Naive thymus-derived CD8-positive, alpha-beta T cell (primary cell): ENCODE measurements at places on chromosomes 5 and 9.

DNA sequence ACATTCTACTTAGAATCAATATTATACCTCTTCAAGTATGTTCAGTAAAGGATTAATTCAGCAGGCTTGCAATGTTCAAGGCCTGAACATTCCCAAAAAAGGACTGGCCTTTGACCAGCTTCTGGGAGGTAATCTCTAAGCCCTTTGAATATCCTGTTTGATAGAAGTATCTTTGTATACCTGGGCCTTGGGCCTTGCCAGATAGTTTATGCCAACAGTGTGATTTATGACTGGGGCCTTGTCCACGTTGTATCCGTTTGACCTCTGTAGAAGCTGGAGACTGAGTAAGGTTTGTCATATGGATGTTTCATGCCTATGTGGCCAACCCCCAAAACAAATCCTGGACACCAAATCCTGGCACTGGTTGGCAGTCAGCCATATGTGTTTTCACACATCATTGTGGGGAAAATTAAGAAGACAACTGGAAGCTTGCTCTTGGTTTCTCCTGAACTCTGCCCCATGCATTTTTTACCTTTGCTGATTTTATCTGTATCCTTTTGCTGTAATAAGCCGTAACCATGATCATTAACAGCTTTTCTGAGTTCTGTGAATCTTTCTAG lies 92.1 kb downstream of the RMI1 start:
- no peak for DNase-seq

DNA sequence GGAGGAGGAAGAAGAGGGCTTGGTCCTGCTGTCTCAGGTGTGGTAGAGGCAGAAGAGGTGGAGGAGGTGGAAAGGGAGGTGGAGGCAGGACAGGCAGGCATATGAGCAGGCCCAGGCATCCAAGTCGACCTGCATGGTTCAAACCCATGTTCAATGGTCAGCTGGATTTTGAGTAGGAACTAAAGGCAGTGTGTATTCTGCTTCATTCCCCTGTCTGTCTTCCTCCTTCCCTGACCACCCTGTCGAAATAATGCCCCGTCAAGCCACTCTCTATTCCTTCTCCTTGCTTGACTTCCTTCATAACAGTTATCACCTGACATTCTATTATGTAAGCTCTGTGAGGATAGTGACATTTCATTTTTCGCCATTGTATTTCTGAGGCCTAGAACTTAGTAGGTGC lies 34.8 kb downstream of the ATP6V0E1 start:
- DNase-seq = no peak

DNA sequence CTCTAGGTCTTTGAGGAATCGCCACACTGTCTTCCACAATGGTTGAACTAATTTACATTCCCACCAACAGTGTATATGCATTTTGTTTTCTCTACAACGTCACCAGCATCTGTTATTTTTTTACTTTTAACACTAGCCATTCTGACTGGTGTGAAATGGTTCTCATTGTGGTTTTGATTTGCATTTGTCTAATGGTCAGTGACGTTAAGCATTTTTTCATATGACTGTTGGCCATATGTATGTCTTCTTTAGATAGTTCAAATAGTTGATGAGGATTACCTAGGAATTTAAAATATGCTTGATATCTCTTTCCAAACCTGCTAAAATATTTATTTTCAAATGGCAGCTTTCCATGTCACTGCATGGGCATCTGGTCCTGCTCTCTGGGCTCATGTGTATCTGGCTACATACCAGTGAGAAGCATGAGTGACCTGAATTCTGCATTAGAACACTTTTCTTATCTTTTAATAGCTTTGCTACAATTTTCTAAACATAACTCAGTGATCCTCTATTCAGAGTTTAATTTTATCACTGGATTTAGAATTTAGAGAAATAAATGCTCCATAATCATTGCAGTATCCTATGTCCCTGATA lies 95.8 kb upstream of the ADAMTS16 start:
- no peak for DNase-seq

- DNase-seq = no peak
Observed at GRCh38 chr9:89078860-89079259, 87.6 kb downstream of the S1PR3 start.

DNA sequence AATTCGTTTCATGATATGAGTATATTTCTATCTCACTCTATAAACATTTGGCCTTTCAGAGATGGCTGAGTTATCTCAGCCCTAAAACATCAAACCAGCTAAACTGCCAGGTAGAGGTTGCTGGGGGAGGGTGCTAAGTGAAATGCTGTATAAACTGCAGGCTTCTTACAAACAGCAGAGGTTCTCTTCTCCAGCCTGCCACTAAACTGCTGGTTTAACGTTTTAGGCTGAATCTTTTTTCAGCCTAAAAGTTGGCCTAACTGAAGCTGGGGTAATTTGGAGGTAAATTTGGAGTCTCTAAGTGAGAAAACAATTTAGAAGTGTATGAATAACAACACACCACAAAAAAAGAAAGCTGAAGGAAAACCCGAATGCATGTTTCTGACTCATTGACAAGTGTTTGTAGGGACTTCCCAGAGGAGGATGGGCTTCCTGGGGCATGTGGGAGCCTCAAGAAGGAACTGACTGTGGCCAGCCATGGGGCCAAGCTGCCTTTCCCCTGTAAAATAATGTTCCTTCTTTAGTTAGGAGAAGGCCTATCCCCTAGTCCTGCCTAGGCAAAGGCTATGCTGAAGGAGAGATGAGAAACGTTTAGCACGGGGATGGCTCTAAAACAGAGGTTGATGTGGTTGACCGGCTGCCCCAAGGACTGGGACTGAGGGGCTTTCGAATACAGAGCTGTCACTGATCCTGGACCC lies 44.3 kb downstream of the SLC28A3 start:
- DNase-seq = no peak

- DNase-seq = no peak
Observed at GRCh38 chr5:115297031-115297430, 577 bp upstream of the CCDC112 start.

DNA sequence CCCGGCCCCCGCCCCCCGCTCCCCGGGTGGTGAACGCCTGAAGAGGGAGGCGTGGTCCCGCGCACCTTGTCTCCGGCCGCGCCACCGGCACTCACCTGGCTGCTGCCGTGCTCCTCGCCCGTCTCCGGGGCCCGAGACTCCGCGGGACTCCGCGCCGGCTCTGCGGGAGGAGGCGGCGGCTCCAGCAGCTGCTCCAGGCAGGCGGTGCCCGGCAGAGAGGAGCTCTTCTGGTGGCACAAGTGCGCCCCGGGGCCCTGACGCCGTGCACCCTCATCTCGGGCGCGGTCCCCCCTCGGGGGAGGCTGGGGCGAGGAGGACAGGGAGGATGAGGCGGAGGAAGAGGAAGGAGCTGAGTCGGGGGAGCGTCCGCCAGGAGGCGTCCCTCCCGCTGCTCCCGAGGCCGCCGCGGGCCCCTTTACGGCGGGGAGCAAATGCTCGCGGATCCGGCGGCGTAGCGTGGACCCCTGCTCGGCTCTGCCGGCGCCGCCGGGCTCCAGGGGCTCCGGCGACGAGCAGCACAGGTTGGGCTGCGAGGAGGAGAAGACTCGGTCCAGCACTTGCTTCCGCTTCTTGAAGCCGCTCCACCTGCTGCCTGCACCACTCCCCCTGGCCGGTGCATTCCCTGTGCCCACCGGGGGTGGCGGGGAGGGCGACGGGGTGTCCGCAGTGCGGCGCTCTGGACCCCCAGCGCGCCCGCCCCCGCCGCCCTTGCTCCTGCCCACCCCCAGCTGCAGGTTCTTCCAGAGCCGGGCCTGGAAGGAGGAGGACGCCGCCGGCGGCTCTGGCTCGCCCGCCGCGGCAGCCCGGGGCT lies 928 bp downstream of the MCTP1 start:
- no peak for DNase-seq

- DNase-seq = no peak
Observed at GRCh38 chr9:96858018-96858573, 3.8 kb upstream of the ZNF782 start.

DNA sequence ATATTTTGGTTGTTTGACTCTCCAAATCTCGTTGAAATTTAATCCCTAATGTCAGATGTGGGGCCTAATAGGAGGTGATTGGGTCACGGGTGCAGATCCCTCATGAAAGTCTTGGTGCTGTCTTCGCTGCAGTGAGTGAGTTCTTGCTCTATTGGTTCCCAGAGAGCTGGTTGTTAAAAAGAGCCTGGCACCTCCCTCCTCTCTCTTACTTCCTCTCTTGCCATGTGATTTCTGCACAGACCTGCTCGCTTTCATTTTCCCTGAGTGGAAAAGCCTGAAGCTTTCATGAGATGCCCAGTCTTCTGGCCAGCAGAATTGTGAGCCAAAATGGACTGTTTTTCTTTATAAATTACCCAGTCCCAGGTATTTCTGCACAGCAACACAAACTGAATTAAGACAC lies 221.6 kb downstream of the MAT2B start:
- DNase-seq = no peak

GRCh38 chr5:53962306-53962705 lies 348.1 kb downstream of the ARL15 start:
- DNase-seq = no peak
